ENCODE measurements at places on chromosomes 16 and 17.

- DNase-seq = no peak
Measured at GRCh38 chr16:56368545-56368944, 56.8 kb downstream of the AMFR start.

DNA sequence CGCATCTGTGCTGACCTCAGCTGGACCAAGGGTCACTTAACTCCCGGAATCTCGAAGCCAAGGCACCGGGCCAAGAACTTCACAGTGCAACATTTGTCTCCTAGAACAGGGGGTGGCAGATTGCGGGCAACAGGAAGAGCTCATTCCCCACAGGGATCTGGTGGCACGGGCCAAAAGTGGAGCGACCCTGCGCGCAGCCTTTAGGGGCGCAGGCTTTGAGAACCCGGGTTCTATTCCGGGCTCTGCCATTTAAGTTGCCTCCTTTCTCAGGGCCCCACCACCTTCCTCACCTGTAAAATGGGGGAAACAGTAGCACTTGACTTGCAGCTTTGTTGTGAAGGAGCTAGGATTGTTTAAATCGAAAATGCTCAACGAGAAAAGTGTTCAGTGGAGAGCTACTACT lies 651 bp downstream of the SHMT1 start:
- peak; percentile 28 for DNase-seq

DNA sequence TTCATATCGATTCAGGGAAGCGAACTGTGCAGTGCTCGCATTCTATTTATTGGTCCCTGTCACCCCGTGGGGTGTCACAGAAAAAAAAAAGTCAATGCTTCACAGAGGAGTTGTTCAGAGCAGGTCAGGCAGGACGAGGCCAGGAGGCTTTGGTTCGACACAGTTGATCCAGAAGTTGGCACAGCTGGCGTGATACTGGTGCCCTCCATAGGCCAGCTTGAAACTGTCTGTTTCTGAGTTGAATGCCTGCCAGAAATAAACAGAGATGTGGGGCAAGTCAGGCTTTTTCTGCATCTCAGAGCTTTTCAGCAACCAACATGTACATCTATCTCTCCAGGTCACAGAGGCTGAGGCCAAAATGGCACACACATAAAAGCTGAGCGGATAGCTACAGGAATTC lies 29.1 kb downstream of the DUSP14 start:
- DNase-seq = no peak

DNA sequence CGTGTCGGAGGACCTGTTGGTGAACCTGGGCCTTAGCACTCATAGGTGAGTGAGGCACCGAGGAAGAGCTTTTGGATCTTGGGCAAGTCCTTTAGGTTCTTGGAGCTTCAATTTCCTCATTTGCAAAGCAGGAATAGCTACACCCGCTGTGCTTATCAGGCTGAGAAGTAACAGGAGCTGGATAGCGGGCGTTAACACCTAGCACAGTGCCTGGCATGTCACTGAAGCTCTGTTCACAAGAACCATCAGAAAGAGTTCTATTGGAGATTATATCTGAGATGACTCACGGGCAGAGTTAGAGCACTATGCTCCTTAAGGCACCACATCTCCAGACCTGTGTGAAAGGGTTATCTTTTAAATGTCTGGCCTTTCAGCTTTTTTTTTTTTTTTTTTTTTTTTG lies 12.8 kb downstream of the MEOX1 start:
- no peak for DNase-seq

GRCh38 chr17:39541652-39542051 lies 66.1 kb downstream of the NEUROD2 start:
- DNase-seq = no peak

DNA sequence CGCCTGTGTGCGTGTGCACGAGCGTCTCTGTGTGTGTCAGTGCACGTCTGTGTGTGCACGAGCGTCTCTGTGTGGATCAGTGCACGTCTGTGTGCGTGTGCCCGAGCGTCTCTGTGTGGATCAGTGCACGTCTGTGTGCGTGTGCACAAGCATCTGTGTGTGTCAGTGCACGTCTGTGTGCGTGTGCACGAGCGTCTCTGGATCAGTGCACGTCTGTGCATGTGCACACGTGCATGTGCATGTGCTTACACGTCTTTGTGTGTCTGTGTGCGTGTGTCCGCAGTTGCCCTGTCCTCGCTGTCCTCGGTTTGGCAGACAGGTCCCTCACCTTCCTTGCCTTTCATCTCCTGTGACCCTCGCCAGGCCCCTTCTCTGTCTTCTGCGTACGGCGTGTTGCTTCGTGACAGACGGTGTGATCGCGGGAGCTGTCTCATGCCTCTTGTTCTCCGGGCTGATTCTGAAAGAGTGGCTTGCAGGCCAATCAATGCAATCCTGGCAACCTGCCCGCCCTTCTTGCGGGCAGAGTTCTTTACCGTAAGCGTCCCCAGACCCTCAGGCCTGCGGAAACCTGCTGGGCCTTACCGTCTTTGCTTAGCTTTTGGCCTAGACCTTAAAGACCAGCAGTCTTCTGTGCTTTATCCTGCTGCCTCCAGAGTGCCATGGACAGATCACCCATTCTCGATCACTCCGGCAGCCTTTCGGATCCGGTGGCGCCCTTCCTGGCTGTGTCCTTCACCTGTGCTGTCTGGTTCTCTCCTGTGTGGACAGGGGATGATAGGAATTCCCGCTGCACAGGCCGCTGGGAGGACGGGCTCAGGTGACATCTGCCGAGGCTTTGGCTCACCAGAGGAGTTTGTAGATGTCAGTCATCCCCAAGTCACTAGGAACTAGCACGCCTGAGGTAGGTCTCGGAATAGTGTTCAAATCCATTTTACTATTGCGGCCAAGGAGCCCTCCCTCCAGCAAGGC lies 18.5 kb downstream of the MLYCD start:
- DNase-seq = no peak

- no peak for DNase-seq
Measured at GRCh38 chr16:69925311-69925710, 25.8 kb upstream of the CLEC18A start.

DNA sequence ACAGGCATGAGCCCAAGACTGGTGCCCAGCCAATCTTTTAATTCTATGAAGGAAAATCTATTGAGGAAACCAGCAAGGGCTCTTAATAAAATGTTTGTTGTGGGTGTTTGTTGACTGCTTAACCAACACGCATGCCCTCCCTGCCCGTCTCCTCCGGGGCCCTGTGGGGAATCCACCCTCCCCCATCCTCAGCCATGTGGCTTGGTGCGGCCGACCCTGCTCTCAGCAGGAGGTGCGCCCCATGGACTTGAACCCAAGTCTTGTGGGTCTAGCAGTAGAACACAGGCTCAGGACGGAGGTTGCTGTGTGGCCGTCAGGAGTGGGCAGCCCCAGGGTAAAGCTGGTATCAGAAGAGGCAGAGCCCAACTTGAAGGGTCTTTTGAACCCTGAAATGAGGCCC lies 45.1 kb upstream of the MLYCD start:
- no peak for DNase-seq

DNA sequence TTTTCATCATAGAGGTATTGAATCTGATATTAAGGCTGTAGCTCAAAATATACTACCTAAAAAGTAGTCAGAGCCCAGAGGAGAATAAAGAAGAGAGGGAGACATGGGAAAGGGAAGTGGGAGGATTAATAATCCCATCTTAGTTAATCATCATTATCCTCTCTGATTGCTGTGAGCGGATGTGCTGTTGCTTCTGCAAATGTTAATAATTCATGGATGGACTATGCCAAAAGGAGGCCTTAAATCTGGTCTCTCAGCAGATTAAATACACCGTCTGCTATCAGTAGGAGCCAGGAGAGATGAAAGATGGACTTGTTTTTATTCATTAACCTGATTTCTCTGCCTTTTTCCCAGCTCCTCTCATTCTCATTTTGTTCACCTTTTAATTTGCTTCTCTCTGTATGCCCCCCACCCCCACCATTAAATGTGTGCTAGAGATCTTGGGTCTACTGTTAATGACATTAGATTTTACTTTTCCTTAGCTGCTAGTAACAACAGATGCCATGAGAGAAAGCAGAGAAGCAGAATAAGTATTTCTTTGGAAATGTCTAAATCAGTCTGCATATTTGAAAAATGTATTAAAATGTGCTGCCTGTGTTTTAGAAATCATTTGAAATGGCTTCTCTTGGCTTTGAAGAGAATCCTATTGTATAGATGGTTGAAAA lies 44.2 kb downstream of the NUP93 start:
- DNase-seq = no peak

- DNase-seq = no peak
Measured at GRCh38 chr17:14621826-14622614, 321.1 kb downstream of the HS3ST3B1 start.

DNA sequence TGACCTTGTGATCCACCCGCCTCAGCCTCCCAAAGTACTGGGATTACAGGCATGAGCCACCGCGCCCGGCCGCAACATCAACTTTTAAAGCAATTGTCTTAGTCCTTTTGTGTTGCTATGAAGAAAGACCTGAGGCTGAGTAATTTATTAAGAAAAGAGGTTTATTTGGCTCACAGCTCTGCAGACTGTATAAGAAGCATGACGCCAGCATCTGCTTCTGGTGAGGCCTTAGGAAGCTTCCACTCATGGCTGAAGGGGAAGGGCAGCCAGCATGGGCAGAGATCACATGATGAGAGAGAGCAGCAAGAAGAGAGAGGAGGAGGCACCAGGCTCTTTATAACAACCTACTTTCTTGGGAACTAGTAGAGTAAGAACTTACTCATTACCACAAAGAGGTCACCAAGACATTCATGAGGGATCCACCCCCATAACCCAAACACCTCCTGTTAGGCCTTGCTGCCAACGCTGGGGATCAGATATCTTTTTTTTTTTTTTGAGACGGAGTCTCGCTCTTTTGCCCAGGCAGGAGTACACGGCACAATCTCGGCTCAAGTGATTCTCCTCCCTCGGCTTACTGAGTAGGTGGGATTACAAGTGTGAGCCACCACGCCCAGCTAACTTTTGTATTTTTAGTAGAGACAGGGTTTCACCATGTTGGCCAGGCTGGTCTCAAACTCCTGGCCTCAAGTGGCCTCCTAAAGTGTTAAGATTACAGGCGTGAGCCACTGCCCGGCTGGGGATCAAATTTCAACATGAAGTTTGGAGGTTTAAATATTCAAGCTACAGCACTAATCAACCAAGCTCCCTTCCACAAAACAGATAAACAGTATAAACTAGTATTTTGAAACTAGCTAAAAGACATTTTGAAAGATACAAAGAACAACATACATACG lies 21.4 kb upstream of the GPT2 start:
- DNase-seq = no peak

DNA sequence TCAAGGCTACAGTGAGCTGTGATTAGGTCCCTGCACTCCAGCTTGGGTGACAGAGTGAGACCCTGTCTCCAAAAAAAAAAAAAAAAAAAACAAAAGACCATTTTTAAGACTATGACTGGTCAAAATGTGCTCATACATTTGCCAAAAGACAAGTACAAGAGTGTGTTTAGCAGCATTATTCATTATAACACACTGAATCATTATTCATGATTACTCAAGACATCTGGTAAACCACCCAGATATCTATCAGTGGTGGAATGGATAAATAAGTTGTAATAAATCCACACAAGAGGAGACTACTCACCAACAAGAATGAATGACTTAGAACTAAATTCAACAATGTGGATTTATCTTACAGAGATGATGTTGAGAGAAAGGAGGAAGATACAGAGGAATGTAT lies 716.3 kb downstream of the MAF start:
- no peak for DNase-seq

DNA sequence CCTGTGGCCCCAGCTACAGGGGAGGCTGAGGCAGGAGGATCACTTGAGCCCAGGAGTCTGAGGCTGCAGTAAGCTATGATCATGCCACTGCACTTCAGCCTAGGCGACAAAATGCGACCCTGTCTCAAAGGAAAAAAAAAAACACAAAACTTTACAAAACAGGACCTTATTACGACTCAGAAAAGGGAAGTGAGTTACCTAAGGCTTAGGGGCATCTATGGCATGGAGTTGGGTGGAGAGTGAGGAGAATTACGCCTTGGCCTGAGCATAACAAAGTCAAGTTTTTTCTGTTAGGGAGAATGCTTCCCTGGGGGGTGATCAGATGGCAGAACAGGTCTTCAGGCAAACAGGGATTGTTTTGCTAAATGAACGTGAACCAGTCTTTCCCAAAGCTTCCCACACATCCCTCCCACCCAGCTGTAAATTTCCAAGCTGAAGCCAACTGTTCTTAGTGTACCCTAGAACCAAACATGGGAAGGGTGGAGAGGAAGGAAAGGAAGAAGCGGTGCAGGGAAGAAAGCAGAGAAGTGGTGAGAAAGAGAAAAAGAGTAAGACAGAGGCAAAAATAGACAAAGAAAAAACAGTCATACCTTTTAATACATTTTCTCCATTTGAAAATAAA lies 24.6 kb upstream of the TNRC6C start:
- DNase-seq = peak; percentile 14

GRCh38 chr17:75088465-75089417 lies 987 bp downstream of the SLC16A5 start:
- DNase-seq = no peak

Measured in hematopoietic multipotent progenitor cell (in vitro differentiated cells).